ENCODE measurements at places on chromosomes 11 and 22.

- no peak for DNase-seq
Observed at GRCh38 chr11:492427-493226, 14.4 kb downstream of the RNH1 start.

- DNase-seq: no peak
Observed at GRCh38 chr11:67278939-67279588, 10.0 kb upstream of the ANKRD13D start.

DNA sequence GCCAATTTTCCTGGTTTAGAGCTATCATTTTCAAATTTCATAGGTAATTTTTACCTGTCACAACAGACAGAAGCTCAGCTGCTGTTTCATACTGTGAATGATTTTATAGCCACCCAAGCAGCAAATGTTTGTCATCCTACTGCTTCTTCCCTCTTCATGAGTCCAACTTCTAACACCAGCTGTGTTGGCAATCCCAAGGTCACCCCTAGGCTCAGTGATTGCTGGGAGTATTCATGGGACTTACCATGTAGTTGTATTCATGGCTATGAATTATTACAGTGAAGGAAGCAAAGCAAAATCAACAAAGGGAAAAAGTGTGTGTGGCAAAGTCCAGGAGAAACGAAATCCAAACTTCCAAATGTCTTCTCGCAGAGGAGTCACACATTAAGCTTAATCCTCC is 28.5 kb downstream of the CUL5 start:
- DNase-seq: no peak

DNA sequence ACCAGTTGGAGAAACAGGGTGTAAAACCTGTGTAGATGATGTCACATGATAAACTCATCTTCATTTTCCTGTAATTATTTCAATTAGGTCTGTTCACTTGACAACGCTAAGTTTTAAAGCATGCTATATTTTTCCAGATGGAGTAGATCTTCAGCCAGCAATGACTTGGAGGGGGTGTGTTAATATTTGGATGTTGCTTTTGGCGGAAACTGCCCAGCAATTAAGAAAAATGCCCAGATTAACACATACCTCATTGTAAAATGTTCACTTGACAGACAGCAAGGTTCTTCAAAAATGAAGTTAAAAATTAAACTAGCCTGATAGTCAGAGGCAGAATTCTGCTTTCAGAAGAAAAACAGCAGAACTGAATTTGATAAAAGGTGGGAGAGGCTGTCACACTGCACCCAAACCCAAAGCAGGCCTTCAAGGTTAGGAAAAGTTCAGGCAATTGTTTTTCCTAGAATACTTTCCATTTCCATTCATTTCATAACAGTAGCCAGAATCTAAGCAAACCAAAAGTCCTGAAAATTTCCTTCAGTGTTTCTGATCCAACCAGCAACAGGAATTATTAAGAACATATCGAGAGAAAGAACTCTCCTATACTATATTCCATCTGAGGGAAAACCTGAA is 33.0 kb downstream of the VSIG10L2 start:
- no peak for DNase-seq

DNA sequence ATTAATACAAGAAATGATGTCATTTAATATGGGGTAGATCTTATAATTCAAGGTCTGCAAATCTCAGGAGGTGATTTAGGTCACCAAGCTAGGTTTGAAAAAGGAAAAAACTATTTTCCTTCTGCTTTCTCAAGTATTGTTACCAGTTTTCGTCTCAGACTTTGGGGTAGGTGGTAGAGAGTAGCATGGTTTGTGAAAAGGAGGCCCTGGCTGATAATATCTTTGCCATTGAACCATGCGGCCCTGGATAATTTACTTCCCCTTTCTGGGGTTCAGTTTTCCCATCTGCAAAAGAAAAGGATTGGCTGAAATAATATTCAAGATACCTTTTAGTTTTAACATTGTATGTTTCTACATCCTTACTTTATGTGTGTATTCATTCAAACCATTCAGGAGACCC is 92.1 kb downstream of the WNT11 start:
- DNase-seq: no peak

DNA sequence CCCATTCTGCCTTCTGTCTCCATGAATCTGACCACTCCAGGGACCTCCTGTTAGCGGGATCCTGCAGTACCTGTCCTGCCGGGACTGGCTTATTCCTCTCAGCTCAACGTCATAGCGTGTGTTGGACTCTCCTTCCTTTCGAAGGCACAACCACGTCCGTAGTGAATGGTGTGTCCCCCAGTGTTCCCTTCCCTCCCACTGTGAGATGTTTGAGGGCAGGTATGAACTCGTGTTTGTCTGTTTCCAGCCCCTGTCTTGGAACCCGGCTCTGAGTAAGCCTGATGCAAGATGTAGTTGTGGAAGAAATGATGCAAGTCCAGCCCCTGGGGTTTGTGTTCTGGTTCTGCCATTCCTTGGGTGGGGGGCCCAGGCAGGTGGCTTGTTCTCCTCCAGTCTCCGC is 10.5 kb upstream of the MYEOV start:
- no peak for DNase-seq

- DNase-seq: no peak
Observed at GRCh38 chr11:16773981-16774935, 35.8 kb downstream of the C11orf58 start.

DNA sequence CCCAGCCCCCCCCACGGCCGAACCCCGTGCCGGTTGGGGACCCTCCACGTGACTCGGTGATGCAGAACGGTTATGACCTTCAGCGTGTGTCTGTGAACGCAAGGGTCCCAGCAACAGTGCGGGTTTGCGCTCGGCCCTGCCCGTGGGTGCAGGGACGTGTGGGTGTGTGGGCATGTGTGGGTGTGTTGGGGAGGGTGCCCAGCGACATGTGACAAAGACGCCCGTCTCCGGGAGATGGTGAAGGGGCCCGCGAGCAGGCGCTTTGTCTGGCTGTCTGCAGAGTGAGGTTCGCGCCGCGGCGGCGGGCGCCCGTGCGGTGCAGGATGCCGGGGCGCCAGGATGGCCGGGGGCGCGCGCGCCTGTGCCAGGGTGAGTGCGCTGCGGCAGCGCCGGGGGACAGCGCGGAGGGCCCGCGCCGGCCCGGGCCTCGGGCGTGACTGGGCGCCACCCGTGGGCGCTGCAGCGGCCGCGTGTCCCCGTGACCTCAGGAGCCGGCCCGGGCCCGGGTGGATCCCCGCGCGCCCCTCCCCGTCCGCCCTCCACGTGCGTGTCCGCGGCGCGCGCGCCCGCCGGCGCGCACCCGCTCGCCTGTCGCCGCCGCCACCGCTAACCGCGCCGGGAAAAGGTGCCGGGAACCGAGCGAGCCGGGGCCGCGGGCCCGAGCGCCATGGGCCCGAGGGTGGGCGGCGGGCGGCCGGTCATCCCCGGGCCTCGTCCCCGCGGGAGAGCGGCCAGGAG is at the start of gene LRFN4:
Gene LRFN4, plus strand, starts transcription at position 569 of the 738 bp plus-strand sequence. CDS start 681 bp downstream, outside the sequence.
- DNase-seq: peak; percentile 62

GRCh38 chr11:1345737-1346513 is 36.5 kb upstream of the TOLLIP start:
- DNase-seq: no peak

- DNase-seq: no peak
Observed at GRCh38 chr11:61747967-61748285, 4.5 kb upstream of the MYRF start.

DNA sequence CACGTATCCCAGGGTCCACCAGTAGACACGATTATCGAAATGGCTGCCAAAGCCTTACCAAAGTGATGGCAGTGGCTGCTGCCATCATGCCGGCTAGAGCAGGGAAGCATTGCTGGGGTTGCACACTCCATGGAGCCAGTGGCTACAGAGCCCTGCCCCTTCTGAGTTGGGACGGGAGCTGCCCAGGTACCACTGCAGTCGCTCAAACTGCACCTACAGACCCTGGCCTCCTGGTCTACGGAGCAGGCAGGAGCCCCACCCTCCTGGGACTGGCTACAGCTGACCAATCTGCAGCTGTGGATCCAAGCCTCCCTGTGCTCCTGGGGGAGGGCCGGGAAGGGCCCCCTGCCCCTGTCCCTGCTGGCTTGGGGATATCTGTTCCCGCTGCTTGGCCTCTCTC is 111.4 kb downstream of the ATG16L2 start:
- DNase-seq: no peak

DNA sequence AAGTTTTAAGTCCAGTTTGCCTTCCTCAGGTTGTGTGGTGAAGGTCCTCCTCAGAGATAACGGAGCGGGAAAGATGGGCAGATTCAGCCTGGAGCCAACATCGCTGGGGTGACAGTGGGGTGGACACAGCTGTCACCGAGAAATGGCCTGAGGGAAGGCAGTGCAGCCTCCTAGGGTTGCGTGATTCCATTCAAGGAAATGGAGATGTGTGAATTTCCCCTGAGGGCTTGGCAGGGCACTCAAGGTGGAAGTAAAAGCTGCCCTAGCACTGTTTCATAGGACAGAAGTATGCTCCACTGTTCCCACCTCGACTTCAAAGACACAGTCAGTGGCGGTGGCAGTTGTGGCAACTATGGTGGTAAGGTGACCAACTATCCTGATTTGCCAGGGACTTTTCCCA is 15.4 kb upstream of the CAT start:
- no peak for DNase-seq

- no peak for DNase-seq
Observed at GRCh38 chr11:45045683-45046471, 95.2 kb upstream of the TP53I11 start.

GRCh38 chr22:50604256-50605001 is 3.8 kb downstream of the MAPK8IP2 start:
- no peak for DNase-seq

DNA sequence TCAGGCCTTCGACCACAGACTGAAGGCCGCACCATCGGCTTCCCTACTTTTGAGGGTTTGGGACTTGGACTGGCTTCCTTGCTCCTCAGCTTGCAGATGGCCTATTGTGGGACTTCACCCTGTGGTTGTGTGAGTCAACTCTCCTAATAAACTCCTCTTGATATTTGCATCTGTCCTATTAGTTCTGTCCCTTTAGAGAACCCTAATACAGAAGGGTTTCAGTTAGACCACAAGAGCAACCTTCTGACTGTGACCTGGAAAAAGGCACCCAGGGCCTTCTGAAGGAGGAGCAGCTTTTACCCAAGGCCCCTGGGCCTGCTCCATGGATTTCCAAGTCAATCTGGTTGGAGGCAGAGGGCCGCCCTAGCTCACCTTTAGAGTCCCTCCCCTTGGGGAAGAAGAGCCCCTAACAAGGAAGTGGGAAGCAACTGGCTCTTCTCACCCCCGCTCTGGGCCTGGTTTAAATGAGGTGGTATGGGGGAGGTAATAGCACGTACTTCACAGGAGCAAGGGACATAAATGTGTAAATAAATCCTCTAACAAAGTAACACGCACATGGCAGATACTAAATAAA is 11.2 kb upstream of the CHST1 start:
- no peak for DNase-seq

DNA sequence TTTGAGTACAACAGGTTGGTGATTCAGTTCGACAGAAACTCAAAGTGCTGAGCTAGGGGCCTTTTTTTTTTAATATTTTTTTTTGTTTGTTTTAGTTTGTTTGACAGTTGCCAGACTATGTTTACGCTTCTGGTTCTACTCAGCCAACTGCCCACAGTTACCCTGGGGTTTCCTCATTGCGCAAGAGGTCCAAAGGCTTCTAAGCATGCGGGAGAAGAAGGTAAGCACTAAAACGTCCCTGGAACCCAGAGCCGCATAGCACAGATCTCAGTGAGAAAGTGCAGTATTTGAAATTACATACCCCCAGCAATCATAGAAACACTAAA is 649 bp downstream of the PRRG4 start:
- DNase-seq: no peak

DNA sequence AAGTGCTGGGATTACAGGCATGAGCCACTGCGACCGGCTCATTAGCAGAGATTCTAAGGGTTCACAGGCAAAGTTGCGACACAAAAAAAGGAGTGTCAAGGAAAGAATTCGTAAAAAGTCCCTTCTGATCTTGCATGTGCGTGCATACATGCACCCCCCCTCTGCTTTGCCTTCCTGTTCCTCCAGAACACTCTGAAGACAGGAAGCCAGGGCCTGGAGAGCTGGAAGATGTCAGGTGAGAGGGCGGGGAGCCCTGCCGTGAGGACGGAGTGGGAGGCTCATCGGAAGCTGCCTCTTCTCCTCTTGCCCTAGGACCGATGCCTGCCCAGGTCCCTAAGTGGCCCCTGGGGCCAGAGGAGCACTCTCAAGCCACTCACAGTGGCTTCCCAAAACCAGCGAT is 89.1 kb downstream of the LARGE1 start:
- DNase-seq: no peak

GRCh38 chr11:108803776-108804175 is 138.9 kb downstream of the DDX10 start:
- no peak for DNase-seq

DNA sequence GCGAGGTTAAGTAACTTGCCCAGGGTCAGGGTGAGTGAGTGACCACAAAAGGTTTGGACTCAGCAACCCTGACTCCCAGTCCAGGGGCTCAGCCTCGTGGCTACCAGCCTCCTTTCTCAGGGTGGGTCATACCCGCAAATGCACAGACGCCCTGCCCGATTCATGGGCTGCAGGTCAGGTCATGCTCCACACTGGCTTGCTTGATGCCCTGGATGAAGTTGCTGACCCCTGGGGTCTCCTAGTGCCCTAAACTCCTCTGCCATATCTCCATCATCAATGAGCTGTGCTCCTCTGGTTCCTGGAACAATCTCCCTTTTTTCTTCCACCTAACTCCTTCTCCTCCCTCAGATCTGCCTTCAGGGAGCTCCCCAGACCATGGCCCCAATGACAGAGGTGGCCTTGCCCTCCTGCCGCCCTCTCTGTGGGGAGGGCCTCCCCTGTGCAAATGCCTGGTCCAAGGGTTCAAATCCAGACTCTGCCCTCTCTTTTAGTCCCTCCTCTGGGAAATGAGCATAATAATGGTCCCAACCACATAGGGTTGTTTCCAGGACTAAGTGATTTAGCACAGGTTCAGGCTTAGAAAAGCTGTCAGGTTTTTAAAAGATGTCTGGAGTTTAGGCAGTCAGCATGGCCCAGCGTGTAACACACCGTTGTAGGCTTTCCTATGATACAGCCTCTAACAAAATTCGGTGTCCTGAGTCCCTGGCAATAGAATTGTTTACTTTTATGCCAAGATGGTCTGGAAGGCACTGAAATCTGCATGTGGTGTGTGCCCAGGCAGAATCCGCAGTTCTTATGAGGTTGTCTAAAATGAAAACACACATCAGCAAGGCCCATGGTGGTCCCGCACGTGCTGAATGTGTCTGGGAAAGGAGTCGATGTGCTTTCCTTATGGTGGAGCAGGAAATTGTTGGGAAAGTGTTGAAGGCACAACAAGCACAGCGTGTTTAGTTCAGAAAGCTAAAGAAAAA is 63.6 kb downstream of the CD82 start:
- DNase-seq: no peak

GRCh38 chr11:43856993-43857392 is 23.6 kb upstream of the ALKBH3 start:
- DNase-seq: no peak

Data from NCI-H2227 treated with DMSO at 0.1 percent for 48 hours (cell line).